CD4-positive, alpha-beta T cell treated with Interleukin-15 for 1 hour (primary cell): ENCODE measurements at places on chromosomes 6 and 20.
A peak's percentile ranks its signal among the peaks of the same experiment; 100 is the strongest.

DNA sequence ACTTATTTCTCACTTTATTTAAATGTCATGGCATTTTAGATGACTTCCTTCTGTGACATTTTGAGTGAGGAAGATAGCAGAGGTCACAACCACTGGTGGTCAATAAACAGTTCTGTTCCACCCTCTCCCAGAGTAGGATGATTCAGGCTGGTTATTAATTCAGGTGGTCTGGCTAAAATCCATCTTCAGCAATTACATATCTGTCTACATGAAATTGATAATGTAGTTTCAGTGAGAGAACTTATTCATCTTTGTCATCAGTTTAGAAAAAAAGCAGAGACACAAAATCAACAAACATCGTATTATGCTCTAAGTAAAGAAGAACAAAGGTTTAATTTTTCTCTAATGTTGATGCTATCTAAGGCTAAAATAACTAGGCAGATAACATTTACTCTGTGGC, 525.5 kb downstream of the TENT5A start:
- DNase-seq, result no peak

GRCh38 chr6:12968290-12968689, 251.7 kb downstream of the PHACTR1 start:
- DNase-seq, result no peak

DNA sequence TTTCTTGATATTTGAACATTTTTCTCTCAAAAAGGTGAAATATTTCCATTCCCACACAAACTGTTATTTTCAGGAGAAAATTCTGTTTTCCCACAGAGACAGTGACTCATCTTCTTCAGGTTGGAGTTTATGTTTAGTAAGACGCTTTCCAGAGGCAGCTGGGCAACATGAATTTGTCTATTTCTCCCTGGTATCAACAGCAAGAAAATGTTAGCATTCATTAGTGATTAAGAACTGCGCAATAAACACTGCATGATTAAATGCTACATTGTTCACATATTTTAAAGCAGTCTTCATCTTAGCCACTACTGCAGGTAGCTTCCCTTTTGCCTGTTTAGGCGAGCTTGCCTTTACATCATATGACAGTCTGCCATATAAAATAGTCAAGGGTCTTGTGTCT, 295.7 kb downstream of the C6orf118 start:
- DNase-seq, result no peak

- DNase-seq, result peak; percentile 64
Observed at GRCh38 chr20:47205577-47206123, 150.8 kb downstream of the ZMYND8 start.

GRCh38 chr6:10478187-10479040, 42.7 kb upstream of the GCNT2 start:
- DNase-seq, result no peak
